ENCODE measurements at places on chromosomes 12 and 14.

DNA sequence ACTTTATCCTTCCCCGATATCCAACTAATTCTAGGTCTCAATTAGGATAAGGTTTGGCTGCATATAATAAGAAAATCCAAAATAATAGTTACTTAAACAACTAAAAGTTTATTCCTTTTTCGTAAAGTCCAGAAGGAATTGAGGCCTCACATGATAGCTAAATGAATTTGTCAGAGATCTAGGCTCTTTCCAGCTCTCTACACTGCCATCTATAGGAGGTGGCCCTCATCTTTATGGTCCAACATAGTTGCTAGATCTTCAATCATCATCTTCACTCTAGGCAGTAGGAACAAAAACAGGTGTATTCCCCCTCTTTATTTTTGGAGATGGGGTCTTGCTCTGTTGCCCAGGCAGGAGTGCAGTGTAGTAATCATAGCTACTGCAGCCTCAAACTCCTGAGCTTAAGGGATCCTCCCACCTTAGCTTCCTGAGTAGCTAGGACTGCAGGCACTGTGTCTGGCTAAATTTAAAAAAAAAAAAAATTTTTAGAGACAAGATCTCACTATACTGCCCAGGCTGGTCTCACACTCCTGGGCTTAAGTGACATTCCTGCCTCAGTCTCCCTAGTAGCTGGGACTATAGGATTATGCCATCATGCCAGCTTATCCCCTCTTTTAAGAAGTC lies 46.5 kb upstream of the SAV1 start:
- no peak for DNase-seq

- no peak for DNase-seq
Observed at GRCh38 chr14:38078393-38078792, 129.3 kb upstream of the SSTR1 start.

- no peak for DNase-seq
Observed at GRCh38 chr14:88233915-88234314, 89.2 kb downstream of the KCNK10 start.

GRCh38 chr12:116320791-116321217 lies 43.3 kb upstream of the MED13L start:
- DNase-seq, result no peak

GRCh38 chr12:101881228-101881627 lies 3.8 kb downstream of the DRAM1 start:
- DNase-seq, result no peak

Measured in SHP77 treated with DMSO at 0.1 percent for 48 hours (cell line).